ENCODE measurements at places on chromosomes 2 and 18.

- no peak for DNase-seq
These were observed 199.6 kb downstream of the HRH4 start for GRCh38 chr18:24659827-24660720.

DNA sequence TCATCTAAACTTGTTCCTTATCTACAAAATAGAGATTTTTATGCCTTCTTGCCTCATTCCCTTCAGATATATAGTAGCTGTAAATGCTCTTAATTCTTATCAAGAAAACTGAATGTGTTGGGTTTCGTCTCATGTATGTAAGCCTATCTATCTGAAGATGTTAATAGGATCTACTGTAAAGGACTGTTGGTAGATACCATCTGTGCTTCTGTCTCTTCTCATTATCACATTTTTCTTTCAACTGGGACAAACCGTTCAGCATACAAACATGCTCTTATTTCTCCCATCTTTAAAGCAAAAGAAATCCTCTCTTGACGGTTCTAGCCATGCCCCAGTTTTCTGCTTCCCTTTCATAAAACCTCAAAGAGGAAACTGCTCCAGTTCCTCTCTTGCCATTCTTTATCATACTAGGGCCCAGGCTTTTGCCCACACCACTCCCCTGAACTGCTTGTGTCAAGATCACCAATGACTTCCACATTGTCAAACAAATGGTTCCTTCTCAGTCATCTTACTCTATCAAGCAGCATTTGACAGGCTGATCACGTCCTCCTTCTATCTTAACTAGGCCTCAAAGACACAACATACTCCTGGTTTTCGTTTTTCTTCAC, 88.7 kb downstream of the ARHGEF33 start:
- peak; percentile 3 for DNase-seq

GRCh38 chr2:85394976-85395375, 15.2 kb downstream of the CAPG start:
- DNase-seq, result no peak

- no peak for DNase-seq
These were observed 194.1 kb downstream of the PRKCE start for GRCh38 chr2:45845566-45845965.

DNA sequence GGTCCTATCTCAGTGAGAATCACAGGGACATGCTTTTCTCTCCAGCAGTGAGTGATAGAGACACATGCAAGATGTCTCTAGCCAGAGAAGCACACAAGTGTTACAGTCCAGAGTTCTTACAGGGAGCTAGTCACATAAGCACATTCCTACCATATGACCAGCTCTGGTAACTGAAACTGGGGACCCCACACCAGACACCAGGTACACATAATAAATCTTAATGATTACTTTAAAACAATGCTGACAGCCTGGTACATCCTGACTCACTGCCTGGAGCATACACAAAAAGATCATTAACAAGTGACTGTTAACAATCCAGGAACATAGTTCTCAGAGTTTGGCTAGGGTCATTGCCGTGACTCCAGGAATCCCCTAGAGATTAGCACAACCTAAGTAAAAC, 53.6 kb downstream of the GALNT1 start:
- no peak for DNase-seq

DNA sequence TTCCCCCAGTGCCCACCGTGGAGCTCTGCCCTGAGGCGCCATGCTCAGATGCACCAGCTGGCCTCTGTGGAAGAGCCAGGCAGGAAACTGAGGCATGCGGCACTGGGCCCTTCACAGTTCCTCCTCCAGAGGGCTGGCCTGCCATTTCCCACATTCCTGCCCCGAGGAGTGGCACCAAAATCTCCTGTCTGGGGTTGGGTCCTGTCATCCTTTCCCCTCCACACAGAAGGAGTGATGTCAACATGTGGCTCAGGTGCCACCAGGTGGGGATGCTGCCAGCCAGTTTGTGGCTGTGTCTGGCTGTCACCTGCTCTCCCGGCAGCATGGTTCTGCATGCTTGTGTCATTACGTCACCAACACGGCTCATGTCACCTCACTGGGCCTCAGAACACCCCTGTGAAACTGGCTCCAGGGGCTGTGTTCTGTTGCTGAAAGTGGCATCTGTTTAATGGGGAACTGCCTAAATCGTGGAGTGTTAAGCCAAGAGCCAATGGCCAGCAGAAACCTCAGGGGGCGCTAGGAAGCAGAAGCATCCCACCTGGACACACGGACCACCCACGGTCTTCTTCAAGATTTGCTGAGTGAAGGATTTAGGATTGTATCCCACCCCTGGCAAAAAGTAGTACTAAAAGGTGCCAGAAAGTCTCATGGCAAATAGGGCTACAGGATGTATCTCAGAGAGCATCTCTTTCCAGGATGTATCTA, 51.3 kb downstream of the ZAP70 start:
- DNase-seq, result no peak

DNA sequence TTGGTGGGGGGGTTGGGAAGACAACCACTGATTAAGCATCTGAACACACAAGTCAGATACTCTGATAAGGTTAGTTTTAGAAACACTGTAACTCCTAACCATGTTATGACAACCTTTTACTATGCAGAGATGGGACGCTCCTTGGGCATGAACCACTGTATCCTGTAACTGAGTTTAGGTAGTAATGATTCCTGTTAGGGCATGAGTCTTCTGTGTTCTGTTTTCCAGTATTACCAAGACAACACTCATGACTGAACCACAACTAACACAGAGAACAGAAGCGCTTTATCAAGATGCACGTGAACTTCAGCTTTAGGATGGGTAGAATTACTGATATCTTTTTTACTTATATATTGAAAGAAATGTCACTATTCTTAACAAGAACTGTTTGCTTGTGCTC, 14.1 kb upstream of the CREB1 start:
- DNase-seq, result no peak

GRCh38 chr2:144462266-144462665, 57.7 kb downstream of the ZEB2 start:
- no peak for DNase-seq

- DNase-seq, result no peak
These were observed 185.0 kb downstream of the DOK6 start for GRCh38 chr18:69585696-69586095.

DNA sequence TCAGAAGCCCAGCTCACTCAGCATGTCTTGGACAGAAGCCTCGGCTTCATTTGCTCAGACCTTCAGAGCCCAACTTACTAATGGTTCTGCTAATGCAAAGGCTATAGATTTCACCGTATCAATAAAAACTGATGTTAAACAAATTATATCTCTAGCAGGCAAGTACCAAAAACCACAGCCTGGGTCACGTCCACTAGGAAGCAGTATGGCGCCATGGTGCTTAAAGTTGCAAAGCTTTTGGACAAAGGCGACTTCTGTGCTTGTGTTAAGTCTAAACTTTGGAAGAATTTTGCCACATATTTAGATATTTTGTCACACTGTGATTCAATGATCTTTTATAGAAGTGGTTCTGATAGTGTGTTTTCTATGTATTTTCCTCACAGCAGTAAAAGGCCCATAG, 276.8 kb upstream of the PARD3B start:
- no peak for DNase-seq

DNA sequence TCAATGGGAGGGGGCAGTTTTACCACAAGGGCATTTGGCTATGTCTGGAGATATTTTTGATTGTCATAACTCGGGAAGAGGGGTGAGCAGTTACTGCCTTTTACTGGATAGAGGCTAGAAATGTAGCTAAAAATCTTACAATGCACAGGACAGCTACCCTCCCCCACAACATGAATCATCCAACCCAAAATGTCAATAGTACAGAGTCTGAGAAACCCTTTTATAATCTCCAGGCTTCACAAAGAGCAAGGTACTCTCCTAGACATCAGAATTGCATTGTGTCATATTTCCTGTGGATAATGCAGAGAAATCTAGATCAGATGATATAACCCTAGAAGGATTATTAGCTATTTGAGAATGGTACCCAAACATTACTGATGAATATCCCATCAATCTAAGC, 277.1 kb upstream of the NRP2 start:
- no peak for DNase-seq

DNA sequence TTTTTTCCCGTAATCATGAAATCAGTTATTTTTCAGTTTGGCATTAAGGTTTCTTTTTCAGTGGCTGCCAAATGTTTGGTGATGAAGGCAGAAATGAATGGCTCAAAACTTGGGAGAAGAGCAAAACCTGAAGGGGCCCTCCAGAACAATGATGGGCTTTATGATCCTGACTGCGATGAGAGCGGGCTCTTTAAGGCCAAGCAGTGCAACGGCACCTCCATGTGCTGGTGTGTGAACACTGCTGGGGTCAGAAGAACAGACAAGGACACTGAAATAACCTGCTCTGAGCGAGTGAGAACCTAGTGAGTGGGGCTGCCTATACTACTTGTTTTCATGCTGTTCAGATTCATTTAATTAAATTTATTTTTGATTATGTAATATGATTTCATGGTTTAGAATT, 29.2 kb upstream of the MSH2 start:
- peak; percentile 35 for DNase-seq

DNA sequence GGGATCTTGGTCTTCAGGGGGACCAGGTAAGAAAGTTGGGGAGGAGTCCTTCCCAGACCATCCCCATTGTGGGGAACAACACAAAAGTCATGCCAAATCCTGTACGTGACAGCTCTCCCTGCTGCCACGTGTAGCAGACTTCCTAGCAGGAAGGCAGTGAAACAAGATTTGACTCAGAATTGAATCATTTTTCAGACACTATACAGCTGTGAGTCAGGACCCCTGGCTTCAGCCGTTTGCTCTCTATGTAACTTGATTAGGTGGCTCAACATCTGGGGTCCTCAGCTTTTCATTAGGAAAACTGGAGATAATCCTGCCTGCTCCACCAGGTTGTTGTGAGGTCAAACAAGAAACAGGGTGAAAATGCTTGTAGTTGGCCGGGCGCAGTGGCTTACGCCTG, 32.9 kb upstream of the PDCL3 start:
- DNase-seq, result no peak

- DNase-seq, result no peak
These were observed 200.2 kb downstream of the OSR1 start for GRCh38 chr2:19158211-19158610.

DNA sequence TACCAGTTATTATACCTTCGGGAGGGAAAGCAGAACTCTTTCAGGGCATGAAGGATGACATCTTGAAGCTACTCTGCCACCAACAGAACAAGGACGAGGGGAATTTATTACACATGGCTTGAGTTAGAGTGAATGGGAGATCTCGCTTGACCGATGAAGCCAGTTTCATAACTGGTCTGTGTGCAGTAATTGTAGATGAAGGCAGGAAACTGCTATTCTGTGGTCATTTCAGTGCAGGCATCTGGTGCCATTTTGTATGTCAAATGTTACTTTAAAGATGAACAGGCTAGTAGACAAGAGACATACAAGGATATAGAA, 20.5 kb downstream of the GREB1 start:
- no peak for DNase-seq

DNA sequence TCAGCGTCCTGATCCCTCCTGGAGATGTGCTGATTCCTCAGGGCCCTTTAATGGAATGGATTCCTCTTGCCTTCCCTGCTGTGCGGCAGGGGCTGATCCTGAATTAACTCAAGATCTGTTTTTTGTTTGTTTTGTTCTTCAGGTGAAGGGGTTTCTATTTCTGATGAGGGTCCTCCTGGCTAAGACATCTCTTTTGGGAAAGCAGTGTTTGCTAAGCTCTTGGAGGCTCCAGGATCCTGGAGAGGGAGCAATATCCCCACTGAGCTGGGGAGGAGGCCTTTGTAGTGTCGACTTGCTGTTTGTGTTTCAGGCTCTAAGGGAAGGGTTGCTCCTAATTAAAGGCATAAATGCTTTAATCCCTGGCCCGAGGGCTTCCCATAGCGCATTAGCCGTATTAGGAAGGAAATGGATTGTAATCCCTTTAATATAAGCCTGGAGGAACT, 65.3 kb upstream of the FOXI3 start:
- no peak for DNase-seq

GRCh38 chr18:50633992-50634391, 74.1 kb downstream of the MAPK4 start:
- no peak for DNase-seq

- DNase-seq, result no peak
These were observed 218.9 kb upstream of the NCKAP5 start for GRCh38 chr2:133787207-133787606.

- peak; percentile 23 for DNase-seq
These were observed 90.8 kb downstream of the ARL4C start for GRCh38 chr2:234406085-234406484.

- no peak for DNase-seq
These were observed 448 bp downstream of the IMPA2 start for GRCh38 chr18:11981543-11982366.

DNA sequence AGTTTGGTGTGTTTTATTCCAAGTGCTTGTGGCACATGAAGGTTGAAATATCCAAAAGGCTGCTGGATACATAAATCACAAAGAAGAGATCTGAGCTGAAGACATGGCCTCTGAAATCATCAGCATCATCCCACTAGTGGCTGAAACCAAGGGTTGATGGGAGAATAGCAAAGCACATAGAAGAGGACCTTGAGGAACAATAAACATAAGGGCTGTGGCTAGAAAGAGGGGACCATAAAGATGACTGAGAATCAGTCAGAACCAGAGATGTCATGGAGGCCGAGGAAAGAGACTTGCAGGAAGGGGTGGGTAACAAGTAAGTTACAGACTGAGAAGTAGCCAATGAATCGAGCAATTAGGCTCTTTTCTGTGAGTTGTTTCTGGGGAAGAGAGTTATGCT, 116.8 kb downstream of the CDC42EP3 start:
- DNase-seq, result no peak

DNA sequence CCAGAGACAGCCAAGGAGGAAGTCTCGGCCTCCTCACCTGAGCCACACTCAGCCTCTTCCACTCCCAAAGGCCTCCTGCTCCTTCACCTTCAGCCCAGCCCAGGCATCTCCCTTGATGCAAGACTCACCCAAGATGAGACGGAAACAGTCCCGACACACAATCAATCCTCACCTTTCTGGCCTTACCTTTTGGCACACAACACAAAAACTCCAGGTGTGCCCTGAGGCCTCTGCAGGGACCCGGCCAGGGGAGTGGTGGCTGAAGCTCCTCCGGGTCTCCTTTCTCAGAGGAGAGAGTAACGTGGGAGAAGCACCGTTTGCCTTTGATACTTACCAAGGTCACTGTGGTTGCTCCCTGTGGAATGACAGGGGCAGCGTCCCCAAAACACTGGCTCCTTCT, 23.8 kb upstream of the EFHD1 start:
- no peak for DNase-seq

DNA sequence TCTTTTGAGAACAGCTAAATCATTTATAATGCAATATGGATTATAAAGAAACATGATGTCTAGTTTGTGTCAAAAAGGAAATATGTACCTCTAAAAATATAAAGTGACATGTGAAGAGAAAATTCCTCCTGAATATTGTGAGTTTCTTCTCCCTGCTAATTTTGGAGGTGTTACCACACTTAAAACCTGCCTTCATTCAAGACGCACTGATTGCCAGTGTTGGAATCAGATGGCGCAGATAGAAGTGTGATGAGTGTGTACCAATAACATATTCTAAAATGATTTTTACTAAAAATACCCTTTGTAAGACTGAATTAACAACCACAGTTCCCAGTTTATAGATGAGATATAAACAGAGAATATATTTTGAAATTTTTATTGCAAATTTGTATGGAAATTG, 681.8 kb upstream of the LRATD1 start:
- no peak for DNase-seq

GRCh38 chr2:224584111-224584784, 915 bp downstream of the CUL3 start:
- peak; percentile 37 for DNase-seq

GRCh38 chr2:138029276-138029675, 65.0 kb downstream of the HNMT start:
- no peak for DNase-seq

All from cerebellar cortex (tissue), 1 donor.